Activated CD4-positive, CD25-positive, alpha-beta regulatory T cell (primary cell): ENCODE measurements at places on chromosomes 2 and 18.
A peak's percentile ranks its signal among the peaks of the same experiment; 100 is the strongest.

DNA sequence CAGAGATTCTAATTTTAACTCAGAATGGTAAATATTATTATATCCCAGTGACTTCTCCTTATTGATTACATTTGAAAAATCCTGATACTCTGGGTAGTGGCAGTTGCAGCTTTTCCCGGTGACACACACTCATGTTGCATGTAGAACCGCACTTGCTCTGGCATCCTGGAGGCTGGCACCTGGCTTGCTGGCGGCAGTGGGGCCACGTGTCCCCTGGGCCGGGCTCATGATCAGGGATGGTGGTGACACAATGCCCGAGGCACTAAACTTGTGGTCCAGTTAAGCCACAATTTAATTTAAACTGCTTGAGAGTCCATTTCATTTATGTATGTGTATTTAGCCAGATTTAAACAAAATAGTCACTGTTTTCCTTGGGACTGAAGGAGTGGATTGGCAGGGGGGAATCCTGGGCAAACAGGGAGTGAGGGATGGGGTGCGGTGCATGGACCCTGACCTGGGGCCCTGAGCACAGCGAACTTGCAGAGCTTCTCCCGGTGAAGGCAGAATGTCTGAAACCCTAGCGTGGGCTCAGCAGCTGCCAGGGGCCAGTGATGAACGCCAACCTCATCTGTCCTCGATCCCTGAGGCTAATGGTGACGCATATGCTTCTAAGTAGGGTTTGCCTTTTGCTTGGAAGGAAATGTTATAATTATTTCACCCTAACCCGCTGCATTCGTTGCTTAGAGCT, 50.0 kb downstream of the KCNG2 start:
- no peak for DNase-seq

GRCh38 chr2:189347540-189347939, 93.7 kb upstream of the WDR75 start:
- DNase-seq: no peak

DNA sequence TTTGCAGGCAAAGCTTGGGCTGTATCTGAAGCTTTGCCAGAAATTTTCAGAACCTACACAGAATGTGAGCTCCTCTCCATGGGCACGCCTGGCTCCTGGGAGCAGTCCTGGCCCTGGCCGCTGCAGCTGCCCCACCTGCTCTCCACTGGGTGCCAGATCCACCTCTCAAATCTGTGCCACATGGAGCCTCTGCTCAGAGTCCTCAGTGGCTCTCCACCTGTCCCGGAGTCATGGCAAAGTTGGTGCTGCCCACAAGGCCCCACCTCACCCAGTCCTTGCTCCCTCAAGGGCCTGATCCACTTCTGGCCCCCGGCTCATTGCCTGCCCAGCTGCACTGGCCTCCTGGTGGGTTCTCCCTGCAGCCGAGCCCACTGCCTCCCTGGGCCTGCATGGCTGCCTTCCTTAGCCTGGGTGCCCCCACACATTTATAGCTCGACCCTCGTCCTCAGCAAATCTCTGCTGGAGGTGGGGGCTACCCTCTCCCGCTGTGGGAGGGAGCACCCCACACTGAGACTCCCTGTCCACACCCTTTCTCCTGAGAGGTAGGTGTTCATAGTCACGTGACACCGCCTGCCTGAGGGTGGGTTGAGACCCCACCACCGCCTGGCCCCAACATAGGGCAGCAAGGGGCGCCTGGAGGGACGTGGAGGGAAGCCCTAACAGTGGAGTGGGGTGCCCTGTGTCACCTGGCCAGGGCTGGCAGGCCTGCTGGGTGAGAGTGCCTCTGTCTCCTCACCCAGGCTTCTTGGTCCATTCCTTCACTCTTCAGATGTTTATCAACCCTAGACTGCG, 224.1 kb downstream of the SH3RF3 start:
- no peak for DNase-seq

- no peak for DNase-seq
Observed at GRCh38 chr18:48926420-48926857, 24.3 kb downstream of the SMAD7 start.

DNA sequence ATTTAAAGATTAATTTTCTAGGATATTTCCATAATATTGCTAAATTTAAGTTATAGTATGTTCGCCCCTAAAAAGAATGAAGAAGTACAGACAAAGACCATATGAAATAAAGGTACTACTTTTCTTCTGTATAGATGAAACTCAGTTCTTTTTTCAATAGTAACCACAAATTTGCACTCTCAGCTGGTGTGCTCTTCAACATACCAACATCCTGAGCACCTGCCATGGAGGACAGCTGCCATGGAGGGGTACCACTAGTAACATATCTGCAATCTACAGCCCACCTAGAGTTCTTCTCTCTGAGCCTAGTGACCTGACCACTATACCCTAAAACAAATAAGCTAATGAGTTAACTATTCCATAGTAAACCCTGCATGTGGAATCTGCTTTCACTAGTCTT, 36.8 kb upstream of the ERCC3 start:
- no peak for DNase-seq

GRCh38 chr2:86044614-86045013, 61.1 kb downstream of the POLR1A start:
- no peak for DNase-seq

DNA sequence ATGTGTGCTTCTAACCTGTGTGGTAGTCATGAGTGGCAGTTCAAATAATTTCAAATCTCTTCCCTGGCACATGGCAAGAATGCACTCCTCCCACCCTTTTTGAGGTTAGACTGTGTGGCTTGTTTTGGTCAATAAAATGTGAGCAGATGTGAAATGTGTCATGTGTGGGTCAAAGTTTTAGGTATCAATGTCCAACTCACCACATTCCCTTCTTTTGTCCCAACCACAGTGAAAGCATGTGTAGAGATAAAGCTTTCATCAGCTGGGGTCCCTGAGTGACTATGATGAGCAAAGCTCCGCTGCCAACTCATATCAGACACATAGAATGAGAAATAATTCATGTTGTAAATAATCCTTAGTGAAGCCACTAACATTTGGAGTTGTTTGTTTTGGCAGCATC, 118.2 kb downstream of the PAX3 start:
- DNase-seq: no peak

DNA sequence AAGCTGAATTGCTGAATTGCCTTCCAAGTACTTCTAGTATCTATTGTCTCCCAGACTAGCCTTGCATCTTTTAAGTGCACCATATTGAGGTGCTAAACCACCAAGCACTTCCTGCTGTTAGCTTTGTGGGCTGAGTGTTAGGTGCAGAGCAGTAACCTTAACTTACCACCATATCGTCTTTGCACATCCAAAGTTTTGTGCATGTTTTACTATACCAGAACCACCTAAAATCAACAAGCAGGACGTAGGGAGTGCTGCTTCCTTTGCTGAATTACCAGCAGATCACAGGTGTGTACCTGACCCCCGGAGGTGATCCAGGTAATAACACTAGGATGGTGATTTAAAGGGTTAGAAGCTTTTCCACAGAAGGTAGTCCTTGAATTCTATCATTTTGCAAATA, 359.9 kb upstream of the HNRNPA3 start:
- no peak for DNase-seq

DNA sequence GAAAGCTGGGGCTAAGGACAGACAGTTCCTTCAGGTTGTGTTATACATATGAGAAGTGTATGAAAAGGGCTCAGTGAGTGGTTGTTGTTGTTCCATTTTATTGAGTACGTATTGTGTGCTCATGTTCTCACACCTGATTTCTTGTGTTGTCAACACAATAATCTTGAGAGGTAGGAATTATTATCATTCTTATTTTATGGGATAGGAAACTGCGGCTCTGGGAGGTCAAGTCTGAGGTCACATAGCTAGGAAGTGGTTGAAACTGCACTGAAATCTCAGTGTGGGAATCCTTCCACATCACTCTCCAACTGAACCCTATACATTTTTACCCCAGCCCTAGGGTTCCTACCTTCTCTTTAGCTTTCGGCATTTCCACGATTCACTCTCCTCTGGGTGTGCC, 124.2 kb upstream of the CXCR4 start:
- DNase-seq: no peak

DNA sequence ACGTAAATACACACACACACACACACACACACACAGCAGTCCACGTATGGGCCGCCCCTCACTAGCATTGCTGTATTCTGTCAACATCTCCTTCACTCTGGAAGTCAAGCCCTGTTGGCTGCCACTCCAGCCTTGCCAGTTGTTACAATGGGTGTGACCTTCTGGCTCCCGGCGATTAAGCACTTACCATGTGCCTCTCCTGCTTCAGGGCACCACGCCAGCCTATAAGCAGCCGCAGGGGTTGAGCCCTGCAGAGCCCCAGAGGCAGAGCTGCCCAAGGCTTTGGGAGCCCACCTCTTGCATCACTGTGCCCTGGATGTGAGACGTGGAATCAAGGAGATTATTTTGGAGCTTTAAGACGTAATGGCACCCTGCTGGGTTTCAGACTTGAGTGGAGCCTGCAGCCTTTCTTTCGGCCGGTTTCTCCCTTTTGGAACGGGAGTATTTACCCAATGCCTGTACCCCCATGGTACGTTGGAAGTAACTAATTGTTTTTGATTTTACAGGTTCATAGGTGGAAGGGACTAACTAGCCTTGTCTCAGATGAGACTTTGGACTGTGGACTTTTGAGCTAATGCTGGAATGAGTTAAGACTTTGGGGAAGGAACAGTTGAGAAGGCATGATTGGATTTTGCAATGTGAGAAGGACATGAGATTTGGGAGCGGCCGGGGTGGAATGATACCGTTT, 54.5 kb upstream of the ROCK2 start:
- no peak for DNase-seq

GRCh38 chr2:69565431-69565839, 78.1 kb downstream of the AAK1 start:
- DNase-seq: peak; percentile 34

DNA sequence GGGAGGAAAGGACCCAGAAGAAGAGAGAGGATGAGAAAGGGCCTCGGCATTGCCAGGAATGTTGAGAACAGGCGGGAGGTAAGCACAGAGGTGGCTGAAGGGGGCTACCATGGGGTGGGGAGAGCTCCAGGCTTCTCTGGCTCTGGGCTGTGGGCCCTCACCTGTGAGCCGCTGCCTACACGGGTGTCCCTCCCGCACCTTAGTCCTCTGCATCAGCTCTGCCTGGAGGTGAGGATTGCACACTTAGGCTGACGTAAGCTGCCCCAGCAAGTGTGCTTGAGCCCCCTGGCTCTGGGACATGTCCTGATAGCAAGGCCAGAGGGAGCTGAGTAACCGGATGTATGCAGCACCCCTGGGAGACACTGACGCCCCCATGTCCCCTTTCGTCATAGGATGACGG, 33.9 kb downstream of the TMEM18 start:
- DNase-seq: no peak

DNA sequence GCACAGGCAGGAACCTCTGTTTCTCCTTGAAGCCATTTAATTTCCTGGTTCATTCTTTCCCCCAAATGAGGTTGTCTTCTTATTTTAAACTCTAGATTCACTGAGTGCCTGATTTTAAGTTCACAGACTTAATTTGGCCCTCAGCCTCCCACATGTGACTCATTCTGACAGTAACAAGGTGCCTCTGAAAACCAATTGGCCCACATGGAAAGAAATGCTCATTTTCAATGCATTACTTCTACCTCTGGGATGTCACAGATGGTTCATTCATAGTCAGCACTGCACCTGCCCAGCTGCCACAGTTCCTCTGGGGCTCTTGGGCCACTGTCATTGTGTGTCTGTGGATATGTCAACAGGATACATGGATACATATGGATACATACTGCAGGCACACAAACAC, 140.4 kb upstream of the CAPN13 start:
- no peak for DNase-seq

DNA sequence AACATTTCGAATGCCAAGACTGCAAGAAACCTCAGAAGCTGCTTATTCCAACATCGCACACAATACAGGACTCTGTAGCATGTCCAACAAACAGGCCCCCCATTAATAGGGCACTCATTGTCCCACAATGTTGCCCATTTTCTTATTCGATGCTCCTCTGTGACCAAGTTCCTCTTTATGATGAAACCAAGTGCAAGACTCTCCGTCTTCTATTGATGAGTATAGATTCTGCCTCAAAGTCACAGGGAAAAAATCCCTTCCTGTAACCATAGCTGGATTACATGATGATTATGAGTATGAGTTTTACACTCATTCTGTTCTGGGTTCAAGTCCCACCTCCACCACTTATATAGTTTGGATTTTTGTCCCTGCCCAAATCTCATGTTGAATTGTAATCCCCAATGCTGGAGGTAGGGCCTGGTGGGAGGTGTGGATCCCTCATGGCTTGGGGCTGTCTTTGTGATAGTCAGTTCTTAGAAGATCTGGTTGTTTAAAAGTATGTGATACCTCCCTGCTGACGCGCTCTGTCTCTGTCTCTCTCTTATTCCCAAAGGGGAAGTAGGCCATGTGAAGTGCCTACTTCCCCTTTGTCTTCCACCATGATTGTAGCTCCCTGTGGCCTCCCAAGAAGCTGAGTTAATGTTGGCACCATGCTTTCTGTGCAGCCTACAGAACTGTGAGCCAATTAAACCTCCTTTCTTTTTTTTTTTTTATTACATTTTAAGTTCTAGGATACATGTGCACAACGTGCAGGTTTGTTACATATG, 148.7 kb downstream of the OSR1 start:
- DNase-seq: no peak

DNA sequence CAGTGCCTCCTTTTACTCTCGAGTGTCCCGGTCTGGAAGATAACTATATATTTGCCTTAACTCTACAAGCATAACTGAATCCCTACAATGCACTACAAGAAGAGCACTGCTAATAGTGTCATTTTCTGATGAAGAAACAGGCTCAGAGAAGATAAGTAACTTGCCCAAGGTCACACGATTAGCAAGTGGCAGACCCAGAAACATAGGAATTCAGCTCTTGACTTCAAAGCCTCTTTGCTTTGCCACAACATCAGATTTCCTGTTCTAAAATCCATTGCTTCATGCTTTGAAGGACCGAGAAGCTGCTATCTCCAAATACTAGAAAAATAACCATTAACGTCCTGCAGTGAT, 65.6 kb downstream of the HS1BP3 start:
- no peak for DNase-seq

DNA sequence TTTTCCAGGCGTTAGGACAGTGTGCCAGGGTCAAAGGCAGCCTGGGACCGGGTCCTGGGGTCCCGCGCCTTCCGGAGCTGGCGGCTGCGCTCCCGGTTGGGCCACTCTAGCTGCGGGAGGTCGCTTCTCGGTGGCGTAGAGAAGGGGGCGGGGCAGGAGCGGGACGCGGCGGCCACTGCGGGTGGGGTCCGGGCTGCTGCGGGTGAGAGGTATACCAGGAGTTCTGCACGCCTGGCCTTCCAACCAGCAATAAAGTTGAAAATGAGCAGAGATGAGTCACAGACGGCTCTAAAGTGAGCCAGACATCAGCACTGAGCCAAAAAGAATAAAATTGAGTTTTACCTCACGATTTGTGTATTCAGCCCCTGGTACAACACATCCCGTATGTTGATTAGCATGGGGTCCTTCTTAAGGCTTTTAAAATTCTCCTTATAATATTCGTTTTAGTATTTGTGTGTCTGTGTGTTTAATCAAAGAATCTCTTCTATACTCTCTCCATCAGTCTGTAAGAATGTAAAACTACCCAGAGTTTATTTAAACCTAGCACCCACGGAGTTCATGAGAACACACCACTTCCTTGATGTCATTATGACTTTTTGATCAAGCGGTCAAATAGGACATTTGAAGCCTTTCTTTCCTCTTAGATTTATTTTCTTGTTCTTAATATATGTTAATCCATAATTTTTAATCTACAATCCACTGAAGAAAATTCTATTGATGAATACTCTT, at the start of gene C1GALT1C1L:
Gene C1GALT1C1L (minus strand): TSS at position 108 of the 729 bp plus-strand sequence. CDS start 107 bp downstream, at position 1.
- DNase-seq: no peak

- no peak for DNase-seq
Observed at GRCh38 chr2:113851640-113852039, 38.2 kb upstream of the ACTR3 start.
